Sciatic nerve (tissue), 2 donors: ENCODE measurements at places on chromosomes 7 and 10. TPM values are rescaled to one million over a fixed set of nuclear protein-coding genes. Genes with fewer than 3 reads are reported as not detected.
A peak's percentile ranks its signal among the peaks of the same experiment; 100 is the strongest.

DNA sequence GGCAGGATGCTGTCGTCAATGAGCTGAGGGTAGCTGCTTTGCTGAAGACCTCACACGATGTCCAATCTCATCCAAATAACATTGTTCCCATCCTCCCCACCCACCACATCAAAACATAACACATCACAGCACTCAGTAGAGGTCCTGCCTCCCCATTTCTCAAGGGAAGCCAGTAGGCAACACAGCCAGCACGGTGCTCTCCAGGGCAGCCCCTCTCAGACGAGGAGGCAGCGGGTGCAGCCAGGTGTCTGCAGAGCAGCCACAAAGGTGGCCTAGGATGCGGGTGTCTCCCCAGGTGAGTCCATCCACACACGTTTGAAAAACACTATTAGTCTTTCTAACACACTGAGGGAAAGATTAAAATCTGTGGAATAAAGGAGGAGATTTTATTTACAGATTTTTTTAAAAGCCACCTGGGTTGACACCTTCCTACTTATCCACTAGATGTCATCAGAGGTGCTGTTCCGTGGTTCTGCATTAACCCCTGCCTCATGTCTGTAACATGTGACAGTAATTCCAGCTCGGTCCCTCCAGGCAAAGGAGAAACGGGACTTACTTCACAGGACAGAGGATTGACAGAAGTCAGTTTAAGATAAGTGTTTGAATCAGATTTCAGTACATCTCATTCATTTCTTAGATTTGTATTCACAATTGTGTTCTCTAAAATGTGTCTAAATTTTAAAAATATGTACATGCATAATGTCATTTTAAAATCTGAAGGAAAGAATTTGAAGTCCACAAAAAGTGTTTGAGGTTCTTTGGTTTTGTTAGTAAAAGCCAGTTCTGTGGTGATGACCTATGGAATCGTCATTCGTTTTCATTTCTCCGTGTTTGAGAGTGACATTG is 68.0 kb downstream of the LANCL2 start:
- DNase-seq, result no peak

- no peak for DNase-seq
These were observed 43.9 kb upstream of the SRGN start for GRCh38 chr10:69043931-69044531.

DNA sequence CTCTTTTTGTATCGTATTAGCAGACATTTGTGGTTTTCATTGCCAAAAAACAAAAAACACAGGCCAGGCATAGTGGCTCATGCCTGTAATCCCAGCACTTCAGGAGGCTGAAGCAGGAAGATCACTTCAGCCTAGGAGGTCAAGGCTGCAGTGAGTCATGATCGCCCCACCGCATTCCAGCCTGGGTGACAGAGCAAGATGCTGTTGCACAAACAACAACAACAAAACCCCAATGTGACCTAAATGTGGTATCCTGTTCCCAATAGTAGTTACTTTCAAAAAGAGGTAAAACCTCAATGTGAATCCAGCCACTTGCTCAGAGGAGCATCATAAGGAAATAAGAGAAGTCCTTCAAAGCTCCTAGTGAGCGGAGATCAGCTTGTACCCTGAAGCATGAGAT is 45.8 kb upstream of the SKAP2 start:
- no peak for DNase-seq

- no peak for DNase-seq
These were observed 49.6 kb downstream of the TES start for GRCh38 chr7:116259871-116260440.

DNA sequence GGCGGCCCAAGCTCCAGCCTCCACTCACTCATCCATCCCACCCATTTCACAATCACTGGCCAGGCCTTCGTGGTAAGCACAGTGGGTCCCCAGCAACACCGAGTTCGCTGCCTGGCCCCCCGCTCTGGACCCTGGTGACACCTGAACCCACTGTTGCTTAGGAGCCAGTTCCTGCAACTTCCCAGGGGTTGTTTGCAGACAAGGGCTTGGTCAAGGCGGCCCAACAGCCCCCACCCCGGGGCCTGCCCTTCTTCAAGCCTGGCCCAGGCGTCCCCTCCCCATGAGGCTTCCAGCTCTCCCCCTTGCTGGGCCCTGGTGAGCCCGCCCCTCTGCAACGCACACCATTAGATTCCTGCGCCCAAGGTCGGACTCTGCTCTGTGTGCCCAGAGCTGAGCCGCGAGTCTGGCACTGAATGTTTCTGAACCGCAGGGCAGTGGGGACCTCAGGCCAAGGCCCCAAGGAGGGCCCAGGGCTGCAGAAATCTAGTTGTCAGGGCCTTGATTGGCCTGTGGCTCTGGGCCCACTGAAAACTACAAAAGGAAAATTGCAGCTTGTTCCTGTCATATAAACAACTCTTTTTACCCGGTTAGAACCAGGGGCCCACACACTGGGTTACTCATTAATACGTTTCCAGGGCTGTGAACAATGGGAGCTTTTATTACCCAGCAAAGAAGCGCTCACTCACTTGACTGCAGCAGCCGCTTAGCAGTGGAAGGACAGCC is 2.1 kb upstream of the COX19 start:
- DNase-seq, result no peak

- no peak for DNase-seq
These were observed 17.3 kb upstream of the DUSP5 start for GRCh38 chr10:110480387-110480786.

DNA sequence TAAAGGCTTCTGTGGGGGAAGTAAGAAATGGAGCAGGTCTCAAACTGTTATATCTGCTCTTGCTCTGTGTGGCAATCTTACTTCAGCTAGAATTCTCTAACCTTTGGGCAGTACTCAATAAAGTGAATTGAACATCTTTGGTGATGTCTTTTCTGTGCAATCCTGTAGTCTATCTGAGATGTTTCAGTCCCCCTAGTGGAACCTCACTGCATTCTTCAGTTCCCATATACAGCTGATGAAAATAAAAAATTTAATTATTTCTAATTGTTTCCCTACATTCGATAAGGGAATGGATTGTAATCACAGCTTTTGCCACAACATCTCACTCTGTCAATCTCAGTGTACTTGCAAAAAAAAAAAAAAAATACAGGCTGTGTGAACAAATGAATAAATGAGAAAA is 522.6 kb downstream of the DNAJB9 start:
- no peak for DNase-seq

- DNase-seq, result no peak
These were observed 20.2 kb upstream of the SLC35G1 start for GRCh38 chr10:93873420-93874115.

GRCh38 chr10:73785721-73786511 is 510 bp downstream of the ZSWIM8 start:
- no peak for DNase-seq

GRCh38 chr10:132940791-132941465 is 1.4 kb downstream of the CFAP46 start:
- DNase-seq, result peak; percentile 44

DNA sequence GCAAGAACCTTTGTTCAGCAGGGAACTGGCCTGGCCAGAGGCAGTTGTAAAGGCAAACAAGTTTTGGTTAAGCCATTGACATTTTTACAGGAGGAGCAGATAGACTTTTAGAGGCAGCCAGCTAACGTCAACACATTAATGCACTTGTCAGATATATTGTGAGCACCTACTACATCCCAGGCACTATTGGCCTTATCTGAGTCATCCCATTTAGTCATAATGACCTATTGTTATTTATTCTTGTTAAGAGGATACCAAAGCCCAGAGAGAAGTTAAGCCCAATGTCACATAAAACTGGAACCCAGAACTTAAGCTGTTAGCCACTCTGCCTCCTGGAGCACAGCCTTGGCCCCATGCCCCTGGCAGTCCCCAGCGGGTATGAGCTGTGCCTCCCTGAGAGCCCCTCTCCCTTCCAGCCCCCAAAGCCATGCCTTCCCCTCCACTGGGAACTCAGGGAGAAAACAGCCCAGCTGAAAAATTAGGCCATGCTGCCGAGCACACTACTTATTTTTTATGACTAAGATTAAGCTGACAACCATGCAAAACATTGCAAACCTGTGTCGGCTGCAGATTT is 32.7 kb upstream of the TRIM8 start:
- DNase-seq, result no peak

GRCh38 chr10:103635580-103635979 is 142.1 kb downstream of the NEURL1 start:
- DNase-seq, result no peak

Gene BBIP1
- 42.0 TPM for total RNA-seq

Gene CFAP70
- total RNA-seq, result 6.6 TPM
